ENCODE measurements at places on chromosomes 7 and 10.

GRCh38 chr7:115009736-115010440, 88.0 kb downstream of the MDFIC start:
- DNase-seq, result peak; percentile 58

GRCh38 chr10:129546106-129546505, 79.1 kb downstream of the MGMT start:
- DNase-seq, result no peak

- DNase-seq, result no peak
These were observed 10.2 kb downstream of the CLIP2 start for GRCh38 chr7:74299401-74299800.

- DNase-seq, result no peak
These were observed 6.9 kb downstream of the IRF5 start for GRCh38 chr7:128944487-128945236.

DNA sequence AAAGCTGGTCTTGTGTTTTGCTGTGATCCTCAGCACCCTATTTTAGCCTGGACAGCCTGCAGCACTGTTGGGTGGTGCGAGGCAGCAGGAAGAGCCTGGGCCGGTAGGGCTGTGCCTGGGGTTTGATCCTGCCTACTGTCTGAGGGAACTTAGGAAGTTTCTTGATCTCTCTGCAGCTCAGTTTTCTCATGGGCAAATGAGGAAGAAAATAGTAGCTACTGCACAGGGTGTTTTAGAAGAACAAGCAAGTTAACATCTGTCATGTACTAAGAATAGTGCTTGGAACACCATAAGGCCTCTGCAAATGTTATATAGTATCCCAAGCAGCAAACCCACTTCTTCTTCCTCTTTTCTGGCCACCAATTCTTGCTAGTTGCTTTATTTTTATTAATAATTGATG, 12.0 kb upstream of the AGR2 start:
- DNase-seq, result no peak
